ENCODE measurements at places on chromosomes 1 and 21.

DNA sequence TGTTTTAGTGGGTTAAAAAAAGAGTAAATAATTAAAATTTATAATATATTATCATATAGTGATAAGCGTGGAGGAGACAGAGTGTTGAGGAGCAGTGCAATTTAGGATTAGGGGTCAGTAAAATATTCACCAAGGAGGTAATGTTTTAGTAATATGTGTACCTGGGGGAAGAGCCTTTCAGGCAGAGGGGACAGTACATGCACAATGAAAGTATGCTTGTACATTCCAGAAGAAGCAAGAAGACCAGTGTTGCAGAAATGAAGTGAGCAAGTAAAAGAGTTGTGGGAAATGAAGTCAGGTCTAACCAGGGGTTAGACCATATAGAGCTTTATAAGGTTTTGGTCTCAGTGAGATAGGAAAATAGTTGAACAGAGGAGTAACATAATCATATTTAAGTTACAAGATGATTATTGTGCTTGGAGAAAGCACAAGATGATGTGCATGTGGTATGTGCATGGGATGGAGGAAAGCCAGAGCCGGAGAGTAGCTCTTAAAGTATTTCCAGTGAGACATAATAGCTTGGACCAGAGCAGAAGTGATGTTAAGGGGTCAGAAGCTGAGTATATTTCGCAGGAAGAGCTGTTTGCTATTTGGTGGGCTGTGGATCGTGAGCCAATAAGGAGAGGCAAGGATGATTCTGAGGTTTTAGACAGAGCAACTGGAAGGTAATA is 44.8 kb downstream of the SNX7 start:
- DNase-seq = peak; percentile 6

- DNase-seq = no peak
These were observed at the start of gene RORC for GRCh38 chr1:151831605-151832004. TSS of gene RORC (minus strand) at chr1:151831802. CDS start at chr1:151831764, 38 bp downstream.

GRCh38 chr1:150152772-150153456 is 3.2 kb downstream of the PLEKHO1 start:
- DNase-seq = peak; percentile 50

- no peak for DNase-seq
These were observed 7.9 kb upstream of the GRHL3 start for GRCh38 chr1:24311234-24311633.

DNA sequence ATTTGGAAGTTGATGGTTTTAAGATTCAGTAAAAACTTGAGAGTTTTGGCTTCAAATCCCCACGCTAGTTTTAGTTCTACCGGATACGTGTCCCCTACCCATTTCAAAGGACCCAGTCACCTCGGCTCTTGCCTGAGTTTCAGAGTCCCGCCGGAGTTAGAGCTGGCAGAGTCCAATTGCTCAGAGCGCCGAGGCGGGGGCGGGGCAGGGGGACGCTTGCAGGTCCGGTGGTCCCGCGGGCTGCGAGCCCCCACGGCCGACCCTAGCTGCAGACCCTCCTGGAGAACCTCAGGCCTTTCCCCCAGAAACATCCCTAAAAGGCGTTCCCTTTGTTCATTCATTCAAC is 765 bp upstream of the VPS45 start:
- DNase-seq = no peak

DNA sequence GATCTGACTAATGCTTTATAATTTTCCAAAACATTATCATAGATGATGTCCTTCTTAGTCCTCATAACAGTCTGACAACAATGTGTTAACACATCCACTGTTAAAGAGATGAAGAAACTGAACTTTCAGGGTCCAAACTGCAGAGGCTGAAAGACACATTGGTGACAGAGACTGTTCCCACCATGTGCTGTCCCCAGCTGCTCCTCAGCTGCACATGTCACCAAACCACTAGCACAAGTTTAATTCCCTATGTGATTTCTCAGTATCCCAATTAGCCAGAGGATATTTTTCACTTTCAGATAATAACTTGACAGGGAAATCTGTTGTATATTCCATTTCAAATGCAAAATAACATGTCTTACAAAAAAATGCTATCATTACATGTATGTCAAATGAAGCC is 24.6 kb downstream of the LAMC2 start:
- no peak for DNase-seq

DNA sequence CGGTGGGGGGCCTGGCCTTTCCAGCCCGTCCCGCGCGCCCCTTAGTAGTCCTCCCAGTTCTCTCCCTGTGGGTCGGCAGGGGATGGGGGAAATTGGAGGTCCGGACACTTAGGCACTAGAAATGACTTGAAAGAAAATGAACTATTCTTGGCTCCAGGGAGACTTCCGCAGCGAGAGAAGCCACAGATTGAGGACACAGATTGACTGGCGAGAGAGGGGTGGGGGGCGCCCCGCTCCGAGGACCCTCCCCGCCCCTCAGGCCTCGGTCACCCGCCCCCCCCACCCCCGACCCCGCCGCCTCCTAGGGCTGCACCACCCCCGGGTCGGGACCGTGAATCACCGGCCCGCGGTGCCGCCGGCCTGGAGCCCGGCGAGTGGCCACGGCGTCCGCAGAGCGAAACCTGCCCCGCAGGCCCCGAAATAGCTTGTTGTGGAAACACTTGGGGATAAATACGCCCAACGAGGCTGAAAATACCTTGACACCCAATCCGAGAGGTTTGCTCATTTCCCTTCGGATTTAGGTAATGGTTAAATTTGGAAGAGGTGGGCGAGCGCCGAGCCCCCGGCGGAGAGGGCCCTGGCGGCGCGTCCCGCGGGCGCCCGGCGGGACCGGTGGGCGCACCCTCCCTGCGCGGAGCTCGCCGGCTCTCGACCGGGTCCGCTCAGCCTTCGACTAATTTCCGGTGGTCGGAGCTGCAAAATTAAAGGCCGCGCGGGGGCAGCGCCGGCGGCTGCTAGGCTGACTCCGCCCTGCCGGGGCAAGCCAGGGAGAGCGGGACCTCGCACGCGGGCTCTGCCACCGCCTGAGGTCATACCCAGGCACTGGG is at the start of gene GFI1:
GFI1 (minus strand) TSS at position 675 of the 827 bp plus-strand sequence. CDS start 3,438 bp downstream, outside the sequence.
- DNase-seq = no peak

DNA sequence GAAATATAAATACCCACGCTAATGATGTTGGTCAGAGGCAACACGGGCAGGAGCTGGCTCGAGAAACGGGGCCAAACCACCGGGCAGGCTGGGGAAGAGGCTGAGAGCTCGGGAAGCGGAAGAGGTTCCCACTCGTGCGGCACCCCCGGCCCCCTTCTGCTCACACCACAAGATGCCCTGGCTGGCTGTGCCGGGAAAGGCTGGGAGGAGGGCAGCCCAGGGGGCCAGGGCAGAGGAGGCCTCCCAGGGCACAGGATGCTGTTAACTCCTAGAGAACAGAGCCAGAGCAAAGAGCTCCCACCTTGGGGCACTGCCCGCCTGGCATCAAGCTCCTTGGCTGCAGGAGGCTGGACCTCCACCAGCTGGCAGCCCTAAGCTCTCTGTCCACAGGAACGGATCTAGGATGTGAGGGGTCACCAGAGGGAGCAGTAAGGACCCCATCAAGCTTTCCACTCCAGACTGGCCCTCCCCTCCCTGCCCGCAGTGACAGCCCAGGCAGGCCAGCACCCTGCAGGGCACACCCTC is 44.8 kb downstream of the CASZ1 start:
- no peak for DNase-seq

GRCh38 chr21:45753445-45753844 is 109.9 kb downstream of the PCBP3 start:
- no peak for DNase-seq

GRCh38 chr1:156268336-156268735 is 14.3 kb downstream of the SMG5 start:
- no peak for DNase-seq

DNA sequence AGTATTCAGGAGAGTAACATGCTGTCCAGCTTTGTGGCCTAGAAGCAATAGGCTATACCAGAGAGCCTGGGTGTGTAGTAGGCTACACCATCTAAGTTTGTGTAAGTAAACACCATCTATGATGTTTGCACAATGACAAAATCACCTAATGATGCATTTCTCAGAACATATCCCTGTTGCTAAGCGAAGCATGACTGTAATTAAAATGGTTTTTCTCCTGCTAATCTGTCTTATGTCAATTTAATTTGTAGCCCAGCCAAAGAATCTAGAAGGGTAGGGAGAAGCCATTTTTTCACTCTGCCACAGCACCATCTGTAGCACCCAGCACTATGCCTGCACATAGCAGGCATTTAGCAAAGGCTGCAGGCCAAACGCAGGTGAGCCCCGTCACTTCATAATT is 2.0 kb upstream of the TTC24 start:
- DNase-seq = no peak

- no peak for DNase-seq
These were observed 57.6 kb upstream of the CD34 start for GRCh38 chr1:207968521-207969009.

DNA sequence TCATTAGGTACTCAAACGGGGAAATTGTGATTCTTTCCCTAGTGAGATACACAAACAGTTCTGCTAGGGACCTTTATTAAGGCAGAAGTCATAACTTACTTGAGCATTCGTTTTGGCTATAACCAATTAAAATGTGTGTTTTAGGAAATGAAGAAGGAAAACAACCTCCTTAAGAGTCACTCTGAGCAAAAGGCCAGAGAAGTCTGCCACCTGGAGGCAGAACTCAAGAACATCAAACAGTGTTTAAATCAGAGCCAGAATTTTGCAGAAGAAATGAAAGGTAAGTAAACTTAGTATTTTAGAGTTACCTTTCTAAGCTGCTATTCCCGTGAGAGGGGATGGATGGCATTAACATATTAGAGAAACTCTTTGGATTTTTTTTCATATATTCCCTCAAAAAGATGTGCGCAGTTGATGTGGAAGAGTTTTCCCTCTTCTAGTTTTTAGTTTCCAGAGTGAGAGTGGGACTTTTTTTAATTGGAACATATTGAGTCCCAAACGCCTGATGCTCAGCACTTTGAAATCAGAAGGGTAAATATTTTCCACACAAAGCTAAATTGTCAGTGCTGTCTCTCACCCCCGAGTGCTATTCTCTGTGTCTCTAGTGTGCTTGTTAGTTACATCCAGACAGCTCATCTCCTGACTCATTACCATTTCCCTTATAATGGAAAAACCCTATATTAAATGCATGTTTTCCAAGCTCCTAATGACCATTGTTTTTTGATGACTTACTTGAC is 34.9 kb downstream of the CENPF start:
- DNase-seq = peak; percentile 53

DNA sequence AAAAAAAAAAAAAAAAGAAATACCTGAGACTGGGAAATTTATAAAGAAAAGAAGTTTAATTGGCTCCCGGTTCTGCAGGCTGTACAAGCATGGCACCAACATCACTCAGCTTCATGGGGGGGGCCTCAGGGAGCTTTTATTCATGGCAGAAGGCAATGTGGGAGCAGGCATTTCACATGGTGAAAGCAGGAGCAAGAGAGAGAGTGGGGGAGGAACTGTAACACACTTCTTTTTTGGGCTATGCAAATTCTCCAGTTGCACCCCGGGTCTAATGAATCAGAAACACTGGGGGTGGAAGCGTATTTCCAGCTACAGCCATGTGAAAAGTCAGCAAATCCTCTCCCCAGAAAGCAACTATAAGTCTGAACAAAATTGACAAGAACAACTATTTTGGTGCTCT is 11.8 kb upstream of the SOD1 start:
- DNase-seq = no peak

GRCh38 chr21:42495027-42495426 is 997 bp downstream of the RSPH1 start:
- no peak for DNase-seq

Data from fibroblast of skin of scalp (primary cell).